ENCODE measurements at places on chromosomes 13 and 19. TPM values are rescaled to one million over a fixed set of nuclear protein-coding genes. Genes with fewer than 3 reads are reported as not detected.

Gene KLHL1
- not detected for total RNA-seq

DNA sequence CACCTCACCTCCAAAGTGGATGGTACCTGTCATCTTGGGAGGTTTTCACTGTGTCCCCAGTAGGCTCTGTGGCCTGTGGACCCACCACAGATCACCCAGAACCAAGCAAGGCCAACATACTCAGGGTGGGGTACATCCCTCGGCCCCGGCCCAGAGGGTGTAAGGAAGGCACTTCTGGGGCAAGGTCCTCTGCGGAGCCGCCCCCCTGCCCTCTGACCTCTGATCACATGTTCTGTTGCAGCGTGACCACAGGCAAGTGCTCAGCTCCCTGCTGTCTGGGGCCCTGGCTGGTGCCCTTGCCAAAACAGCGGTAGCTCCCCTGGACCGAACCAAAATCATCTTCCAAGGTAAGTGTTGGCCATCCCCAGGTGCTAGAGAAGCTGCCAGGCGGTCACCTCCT is 36.7 kb downstream of the TMEM161A start:
- H3K27ac ChIP-seq: no peak overlapping the region
- H3K27me3 ChIP-seq: peaks cover 13% of the 10 kb centered on the region
- no peak overlapping the region for H3K4me3 ChIP-seq
- no peak for DNase-seq
- no peaks in the 10 kb centered on the region for H3K4me1 ChIP-seq

Gene PODNL1
- not detected for total RNA-seq

DNA sequence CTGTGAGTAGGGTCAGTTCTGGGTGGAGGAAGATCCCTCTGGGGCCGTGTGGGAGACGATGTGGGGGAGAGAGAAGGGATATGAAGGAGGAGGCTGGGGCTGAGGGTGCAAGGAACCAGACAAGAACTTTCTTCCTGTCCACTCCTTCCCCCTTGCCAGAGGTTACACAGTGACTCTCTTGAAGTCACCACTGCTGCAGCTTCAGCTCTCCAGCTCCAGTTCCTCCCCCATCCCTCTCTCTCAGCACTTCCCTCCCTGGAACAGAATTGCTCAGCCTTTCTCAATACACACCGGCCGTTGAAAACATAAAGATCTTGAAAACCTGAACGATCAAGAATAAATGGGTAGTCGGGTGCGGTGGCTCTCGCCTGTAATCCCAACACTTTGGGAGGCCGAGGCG is 5.1 kb downstream of the ZSWIM9 start:
- H3K4me3 ChIP-seq: peak overlapping the region; percentile 34
- DNase-seq: no peak
- peaks cover 14% of the 10 kb centered on the region for H3K27me3 ChIP-seq
- H3K4me1 ChIP-seq: peaks cover 8% of the 10 kb centered on the region
- no peak overlapping the region for H3K27ac ChIP-seq

All from endothelial cell (in vitro differentiated cells).